Activated CD4-positive, alpha-beta T cell treated with anti-CD3 and anti-CD28 coated beads, Interleukin-2, amount 10 ng/mL, durations not matched to agents 7 days and 5 days (primary cell): ENCODE measurements at places on chromosomes 6 and 20. TPM values are rescaled to one million over a fixed set of nuclear protein-coding genes. Genes with fewer than 3 reads are reported as not detected.

GRCh38 chr6:42429836-42430235 lies 21.9 kb downstream of the TRERF1 start:
- H3K4me1 ChIP-seq = peaks cover 41% of the 10 kb centered on the region
- H3K4me3 ChIP-seq = no peak overlapping the region
- peaks cover 48% of the 10 kb centered on the region for H3K36me3 ChIP-seq
- no peak overlapping the region for H3K27ac ChIP-seq

- no peaks in the 10 kb centered on the region for H3K36me3 ChIP-seq
- H3K27ac ChIP-seq = no peak overlapping the region
- H3K27me3 ChIP-seq = no peaks in the 10 kb centered on the region
- no peaks in the 10 kb centered on the region for H3K4me1 ChIP-seq
Measured at GRCh38 chr20:18395544-18395943, 71.3 kb downstream of the DZANK1 start.

Gene COQ3
- 8.3 TPM for total RNA-seq

Gene LTA
- total RNA-seq = 27.0 TPM
